ENCODE measurements at places on chromosomes 2 and 18.

DNA sequence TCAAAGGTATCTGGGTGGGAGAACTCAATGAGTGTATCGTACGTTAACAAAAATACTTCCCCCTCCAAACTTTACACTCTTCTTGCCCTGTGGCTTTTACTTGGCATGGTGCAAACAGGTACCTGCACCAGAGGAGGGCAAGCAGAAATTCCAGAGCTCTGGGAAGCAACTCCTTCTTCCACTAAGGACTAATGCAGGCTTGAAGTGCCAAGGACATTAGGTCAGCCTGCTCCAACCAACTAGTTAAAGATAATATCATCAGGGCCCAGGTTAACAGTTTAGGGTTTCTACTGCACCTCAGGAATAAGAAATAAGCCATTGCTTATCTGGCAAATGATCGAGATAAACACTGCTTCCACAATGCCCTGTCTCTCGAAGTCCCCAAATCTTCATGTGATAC is 70.4 kb downstream of the LRPPRC start:
- no peak for DNase-seq

DNA sequence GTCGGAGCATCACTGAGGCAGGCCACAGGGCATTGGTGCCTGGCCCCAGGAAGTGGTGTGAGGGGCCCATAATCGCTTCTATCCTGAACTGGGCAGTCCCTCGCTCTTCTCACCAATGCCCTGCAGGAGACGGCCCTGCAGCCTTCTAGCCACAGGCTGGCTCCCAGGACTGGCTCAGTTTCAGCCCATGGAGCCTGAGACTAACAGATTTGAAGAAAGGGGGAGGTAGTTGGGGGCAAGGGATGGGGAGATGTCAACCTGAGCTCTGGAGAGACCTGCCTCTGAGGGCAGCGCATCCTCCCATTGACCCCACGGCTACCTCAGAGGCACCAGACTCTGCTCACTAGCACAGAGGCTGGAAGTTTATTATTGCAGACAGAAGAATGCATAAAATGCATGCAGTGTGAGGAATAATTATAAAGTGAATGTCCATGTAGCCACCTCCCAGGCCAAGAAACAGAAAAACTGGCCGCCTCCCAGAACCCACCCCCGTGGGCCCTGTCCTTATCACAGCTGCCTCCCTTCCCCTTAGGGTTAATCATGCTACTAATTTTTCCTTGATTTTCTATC is 1.4 kb downstream of the TOGARAM2 start:
- DNase-seq, result no peak

GRCh38 chr2:73640511-73640911 is 1.7 kb downstream of the NAT8 start:
- no peak for DNase-seq

- DNase-seq, result no peak
These were observed 53.8 kb downstream of the RNF144A start for GRCh38 chr2:6970976-6971480.

GRCh38 chr2:48677450-48677849 is 59.8 kb downstream of the GTF2A1L start:
- DNase-seq, result no peak
